NCI-H524 (cell line): ENCODE measurements at places on chromosomes 11 and 22.

DNA sequence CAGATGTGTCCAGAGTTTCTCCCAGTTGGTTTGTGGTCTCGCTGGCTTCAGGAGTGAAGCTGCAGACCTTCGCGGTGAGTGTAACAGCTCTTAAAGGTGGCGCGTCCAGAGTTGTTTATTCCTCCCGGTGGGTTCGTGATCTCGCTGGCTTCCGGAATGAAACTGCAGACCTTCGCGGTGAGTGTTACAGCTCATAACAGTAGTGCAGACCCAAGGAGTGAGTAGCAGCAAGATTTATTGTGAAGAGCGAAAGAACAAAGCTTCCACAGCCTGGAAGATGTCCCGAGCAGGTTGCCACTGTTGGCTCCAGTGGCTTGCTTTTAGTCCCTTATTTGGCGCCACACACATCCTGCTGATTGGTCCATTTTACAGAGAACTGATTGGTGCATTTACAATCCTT, 1.8 kb upstream of the PGA3 start:
- no peak for DNase-seq

GRCh38 chr11:134243913-134244312, 9.2 kb downstream of the THYN1 start:
- DNase-seq: no peak

DNA sequence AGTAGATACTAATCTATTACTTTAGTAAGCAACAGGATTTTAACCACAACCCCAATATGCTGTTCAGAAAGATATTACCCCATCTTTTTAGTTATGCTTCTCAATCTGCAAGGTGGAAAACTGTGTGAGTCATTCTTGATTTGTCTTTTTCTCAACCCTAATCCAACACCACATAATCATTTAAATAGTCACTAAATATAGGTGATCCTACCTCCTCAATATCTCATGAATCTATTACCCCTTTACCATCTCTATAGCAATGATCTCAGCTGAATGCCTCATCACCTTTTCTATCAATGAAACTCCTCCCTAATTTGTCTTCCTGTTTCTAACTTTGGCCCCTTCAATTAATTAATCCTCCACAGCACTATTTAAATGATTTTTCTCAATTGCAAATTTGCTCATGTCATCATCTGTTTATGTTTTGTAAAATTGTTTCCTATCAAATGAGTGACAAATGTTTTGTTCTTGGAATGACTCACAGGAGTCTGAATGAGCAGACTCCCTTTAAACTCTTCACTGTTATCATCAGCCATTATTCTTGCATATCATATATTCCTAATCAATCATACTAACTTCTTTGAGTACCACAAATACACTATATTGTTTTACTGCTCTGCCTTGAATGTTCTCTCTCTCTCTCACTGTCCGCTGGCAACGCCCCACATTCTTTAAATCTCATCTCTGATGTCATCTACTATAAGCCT, 26.1 kb downstream of the SNX19 start:
- no peak for DNase-seq

GRCh38 chr22:50060441-50061140, 2.5 kb upstream of the TTLL8 start:
- DNase-seq: no peak

- no peak for DNase-seq
Observed at GRCh38 chr11:120471131-120471530, 40.4 kb upstream of the GRIK4 start.

DNA sequence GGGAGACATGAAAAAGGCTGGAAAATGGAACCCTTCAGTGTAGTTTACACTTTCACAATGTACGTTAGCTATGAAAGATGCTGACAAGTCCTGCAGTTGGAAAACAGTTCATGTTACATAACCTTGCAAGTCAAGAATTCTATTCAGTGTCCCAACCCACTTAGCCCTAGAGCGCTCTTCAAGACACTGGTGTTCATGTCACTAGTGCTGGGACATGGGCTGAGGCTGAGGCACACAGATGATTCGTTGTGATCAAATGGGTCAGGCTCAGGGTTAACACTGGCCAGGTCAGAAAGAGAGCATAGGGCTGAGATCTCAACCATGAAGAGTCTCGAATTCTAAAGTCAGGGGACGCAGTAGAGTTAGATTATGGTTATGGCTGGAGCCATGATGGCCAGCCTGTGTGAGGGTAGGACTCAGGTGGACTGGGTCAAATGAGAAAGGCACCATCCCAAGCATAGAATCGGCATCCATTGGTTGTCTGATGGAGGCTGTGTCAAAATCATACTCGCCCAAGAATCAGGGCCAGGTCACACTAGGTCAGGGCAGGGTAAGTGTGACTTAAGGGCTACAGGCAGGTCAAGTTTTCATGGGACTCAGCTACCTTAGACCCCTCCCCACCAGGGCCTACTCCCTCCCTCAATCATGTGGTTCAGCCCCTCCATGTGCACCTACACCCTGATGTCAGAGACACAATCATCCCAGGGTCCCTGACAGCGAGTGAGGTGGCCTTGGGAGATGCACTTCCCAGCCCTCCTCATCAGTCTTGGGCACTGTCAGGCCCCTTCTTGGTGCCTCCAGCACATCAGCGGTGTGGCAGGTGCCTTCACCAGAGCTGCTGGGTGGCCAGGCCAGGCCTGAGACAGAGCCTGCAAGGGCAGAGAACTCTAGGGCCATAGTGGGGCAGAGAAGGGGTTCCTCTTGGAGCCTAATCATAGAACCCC, 20.2 kb downstream of the IGLL5 start:
- no peak for DNase-seq

GRCh38 chr22:20422271-20423007, 15.2 kb downstream of the SCARF2 start:
- no peak for DNase-seq
